ENCODE measurements at places on chromosomes 12 and 14. TPM values are rescaled to one million over a fixed set of nuclear protein-coding genes. Genes with fewer than 3 reads are reported as not detected.

GRCh38 chr14:104528496-104528895 lies 51.1 kb upstream of the C14orf180 start:
- H3K27ac ChIP-seq: no peak overlapping the region
- H3K4me3 ChIP-seq: no peak overlapping the region
- peaks cover 12% of the 10 kb centered on the region for H3K36me3 ChIP-seq
- H3K27me3 ChIP-seq: peaks cover 3% of the 10 kb centered on the region

KICS2 gene
- total RNA-seq: 6.1 TPM

ALG10B gene
- 4.4 TPM for total RNA-seq

DNA sequence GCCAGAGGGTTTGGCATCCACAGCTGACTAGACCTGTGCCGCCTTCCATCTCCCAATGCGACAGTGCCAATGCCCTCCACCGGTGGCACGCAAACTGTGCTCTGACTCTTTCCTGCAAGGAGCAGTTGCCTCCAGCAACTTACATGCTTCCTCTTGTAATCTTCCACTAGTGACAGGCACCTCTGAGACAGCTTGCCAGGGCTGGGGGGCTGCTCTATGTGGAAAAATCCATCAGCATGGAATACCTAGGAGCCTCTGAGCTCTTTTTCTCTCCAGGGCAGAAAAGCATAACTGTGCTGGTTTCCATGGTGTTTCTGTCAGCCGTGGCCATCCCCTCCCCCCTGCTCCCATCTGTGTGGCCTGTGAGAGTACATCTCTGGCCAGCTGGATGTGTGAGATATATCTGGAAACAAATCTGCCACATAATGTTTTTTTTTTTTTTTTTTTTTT lies 110.6 kb downstream of the MYRFL start:
- no peaks in the 10 kb centered on the region for H3K36me3 ChIP-seq
- H3K27ac ChIP-seq: no peak overlapping the region
- no peak overlapping the region for H3K4me3 ChIP-seq
- DNase-seq: no peak
- H3K4me1 ChIP-seq: no peaks in the 10 kb centered on the region

DNA sequence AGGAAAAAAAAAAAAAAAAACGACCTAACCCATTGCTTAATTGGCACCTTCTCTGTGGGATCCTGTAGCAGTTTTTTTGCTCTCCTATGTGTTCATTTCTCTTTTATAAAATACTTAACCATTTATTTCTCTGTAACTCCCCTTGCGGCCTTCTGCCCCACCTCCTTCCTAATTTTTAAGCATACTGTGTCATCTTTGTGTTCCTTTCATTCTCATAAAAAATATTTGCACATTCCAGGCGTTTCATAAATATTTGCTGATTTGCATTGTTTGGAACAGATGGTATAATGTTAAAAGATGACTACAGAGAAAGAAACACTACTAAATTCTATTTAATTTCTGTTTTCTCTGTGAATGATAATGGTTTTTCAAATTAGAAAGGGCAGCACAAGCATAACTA lies 77.9 kb downstream of the NPAS3 start:
- no peaks in the 10 kb centered on the region for H3K4me1 ChIP-seq
- H3K36me3 ChIP-seq: no peaks in the 10 kb centered on the region
- no peak overlapping the region for H3K4me3 ChIP-seq
- H3K27me3 ChIP-seq: peaks cover 4% of the 10 kb centered on the region

DNA sequence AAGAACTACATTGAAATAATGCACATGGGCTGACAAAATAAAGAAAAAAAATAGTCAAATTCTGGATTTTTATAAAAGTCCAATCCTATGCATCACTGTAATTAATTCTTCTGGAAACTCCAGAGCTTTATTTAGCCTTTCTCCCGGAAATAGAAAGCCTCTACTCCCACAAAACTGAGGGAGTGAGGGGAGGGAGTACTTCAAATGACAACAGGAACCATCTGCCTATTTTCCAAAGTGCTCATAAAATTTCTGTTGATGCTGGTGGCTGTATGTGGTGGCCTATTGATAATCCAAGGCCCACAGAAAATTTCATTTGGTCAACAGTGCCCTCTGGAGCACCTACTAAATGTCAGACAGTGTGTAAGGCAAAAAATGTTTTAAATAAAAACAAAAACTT lies 64.6 kb downstream of the KIF21A start:
- H3K4me1 ChIP-seq: no peaks in the 10 kb centered on the region
- no peak for DNase-seq
- no peaks in the 10 kb centered on the region for H3K27me3 ChIP-seq
- H3K36me3 ChIP-seq: no peaks in the 10 kb centered on the region
- H3K4me3 ChIP-seq: no peak overlapping the region
- H3K27ac ChIP-seq: no peak overlapping the region

All from HFFc6 (cell line).